GDM1 (cell line): ENCODE measurements at places on chromosomes 1 and 21.

- no peak for DNase-seq
These were observed 74.2 kb downstream of the ST3GAL3 start for GRCh38 chr1:43781574-43781973.

DNA sequence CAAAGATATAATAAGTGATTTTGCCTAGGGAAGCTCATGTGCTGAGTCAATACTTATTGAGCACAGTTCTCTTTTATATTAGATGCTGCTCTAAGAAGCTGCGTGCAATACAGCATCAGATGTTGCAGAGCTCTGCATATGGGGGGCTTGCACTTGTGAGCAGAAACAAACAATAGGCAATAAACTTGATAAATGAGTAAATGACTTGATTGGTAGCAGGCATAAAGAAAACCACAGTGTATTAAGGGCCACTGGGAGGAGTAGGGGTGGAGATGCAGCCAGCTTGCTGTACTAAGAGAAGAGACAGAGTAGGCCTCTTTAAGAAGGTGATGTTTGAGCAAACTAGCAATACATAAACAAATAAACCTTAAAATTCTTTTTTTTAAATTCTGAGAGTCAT is 598.5 kb upstream of the ADAMTS5 start:
- no peak for DNase-seq

DNA sequence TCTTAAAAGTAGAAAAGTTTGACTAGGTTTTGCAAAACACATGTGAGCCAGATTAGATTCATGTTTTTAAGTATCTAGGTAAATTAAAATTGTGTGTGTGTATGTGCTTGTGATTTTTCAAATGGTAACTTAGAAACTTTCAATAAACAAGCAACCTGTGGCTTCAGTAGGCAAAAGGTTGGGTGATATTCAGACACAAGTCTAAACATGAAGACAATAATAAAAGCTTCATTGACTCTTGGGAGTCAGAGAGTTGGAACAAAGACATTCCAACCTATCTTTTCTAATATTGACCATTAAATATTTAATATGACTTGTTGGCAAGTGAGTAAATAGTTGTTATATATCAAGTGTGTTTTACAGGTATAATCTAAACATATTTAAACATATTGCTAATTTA is 1049.6 kb upstream of the ADGRL4 start:
- DNase-seq: no peak

DNA sequence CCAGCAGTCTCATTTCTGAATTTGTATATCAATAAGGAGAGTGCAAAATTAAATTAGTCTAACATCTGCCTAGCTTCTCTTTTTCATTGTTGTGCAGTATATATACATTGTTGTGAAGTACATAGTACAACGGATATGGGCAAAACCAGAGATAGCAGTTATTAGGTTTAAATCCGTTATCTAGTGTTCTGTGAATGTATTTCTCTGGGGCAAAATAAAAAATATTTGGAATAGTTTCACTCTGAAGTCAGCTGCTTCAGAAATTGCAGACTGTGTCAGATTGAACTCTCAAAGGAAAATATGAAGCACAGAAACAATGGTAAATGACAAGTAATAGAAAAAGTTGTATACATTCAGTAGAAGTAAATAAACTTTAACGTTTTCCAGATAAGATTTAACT is 836.5 kb upstream of the CXADR start:
- DNase-seq: no peak

DNA sequence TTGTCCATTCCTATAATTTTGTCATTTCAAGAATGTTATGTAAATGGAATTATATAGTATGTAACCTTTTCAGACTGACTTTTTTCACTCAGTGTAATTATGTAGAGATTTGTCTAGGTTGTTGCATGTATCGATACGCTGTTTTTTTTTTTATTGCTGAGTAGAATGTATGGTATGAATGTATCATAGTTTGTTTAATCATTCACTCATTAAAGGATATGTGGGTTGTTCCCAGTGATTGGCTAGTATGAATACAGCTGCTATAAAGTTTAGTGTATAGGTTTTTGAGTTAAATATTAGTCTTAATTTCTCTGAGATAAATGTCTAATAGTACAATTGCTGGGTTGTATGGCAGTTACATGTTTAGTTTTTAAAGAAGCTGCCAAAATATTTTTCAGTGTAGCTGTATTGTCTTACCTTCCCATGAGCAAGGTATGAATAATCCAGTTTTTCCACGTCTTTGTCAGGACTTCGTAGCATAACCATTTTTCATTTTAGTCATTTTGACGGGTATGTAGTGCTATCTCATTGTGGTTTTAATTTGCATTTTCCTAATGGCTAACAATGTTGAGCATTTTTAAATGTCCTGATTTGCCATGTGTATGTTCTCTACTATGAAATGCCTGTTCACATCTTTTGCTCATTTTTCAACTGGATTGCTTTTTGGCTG is 22.4 kb downstream of the CASQ2 start:
- no peak for DNase-seq

GRCh38 chr1:209895709-209896108 is 42.3 kb upstream of the SYT14 start:
- no peak for DNase-seq

DNA sequence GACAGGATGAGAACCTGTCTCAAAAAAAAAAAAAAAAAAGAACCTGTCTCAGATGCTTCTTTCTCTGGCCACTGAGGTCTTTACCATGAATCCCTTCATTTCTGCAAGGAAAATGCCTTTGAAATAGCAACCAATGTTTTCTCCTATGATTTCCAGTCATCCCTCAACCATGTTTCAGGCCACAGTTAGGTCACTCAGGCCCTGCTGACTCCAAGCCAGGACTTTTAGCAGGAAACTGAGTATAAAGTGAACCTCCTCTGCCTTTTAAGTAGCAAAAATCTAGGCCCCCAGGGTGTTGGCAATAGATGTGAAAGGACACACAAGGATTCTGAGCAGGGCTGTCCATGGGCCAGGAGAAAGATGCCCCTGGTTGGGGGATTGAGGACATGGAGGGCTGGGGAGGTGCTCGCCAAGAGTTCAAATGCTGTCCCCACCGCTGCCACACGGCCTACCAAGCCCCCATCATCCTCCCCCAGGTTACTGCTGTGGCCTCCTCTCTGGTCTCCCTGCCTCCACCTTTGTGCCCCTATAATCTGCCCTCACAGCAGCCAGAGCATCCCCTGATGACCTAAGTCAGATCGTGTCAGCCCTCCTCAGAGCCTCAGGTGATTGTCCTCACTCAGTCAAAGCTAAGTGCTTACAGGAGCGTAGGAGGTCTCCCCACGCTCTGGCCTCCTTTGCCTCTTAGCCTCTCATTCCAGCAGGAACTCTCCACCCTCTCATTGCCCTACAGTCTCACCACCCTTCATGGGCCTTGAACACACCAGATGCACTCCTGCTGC is 54.6 kb downstream of the MATN1 start:
- DNase-seq: no peak

DNA sequence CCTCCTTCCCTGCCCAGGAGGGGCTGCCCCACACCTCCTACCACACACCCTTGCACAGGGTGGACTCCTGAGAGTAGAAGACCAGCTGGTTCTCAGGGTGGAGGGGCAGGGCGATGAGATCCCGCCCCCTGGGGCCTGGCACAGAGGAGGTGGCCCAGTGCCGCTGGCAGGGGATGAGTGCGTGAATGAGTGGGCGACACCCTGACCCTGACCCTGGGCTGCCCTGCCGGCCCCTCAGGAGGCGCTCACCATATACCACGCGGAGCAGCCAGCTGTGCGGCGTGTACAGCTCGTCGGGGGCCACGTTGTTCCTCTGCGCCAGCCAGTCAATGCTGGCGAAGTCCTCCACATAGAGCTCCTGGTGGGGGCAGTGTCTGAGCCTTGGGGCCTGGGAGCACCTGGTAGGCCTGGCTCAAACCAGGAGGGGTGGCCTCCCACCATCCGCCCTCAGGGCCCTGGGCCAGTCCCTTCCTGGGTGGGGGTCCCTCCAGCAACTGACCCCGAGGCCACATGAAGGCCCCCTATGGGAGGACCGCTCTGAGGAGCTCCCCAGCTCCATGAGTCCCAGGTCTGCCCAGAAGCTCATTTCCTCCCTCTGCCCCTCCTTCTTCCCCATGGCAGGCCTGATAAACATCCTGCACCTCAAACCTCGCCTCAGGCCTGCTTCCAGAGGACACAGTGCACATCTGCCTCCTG is 13.0 kb downstream of the LSS start:
- DNase-seq: no peak

GRCh38 chr21:37984416-37984815 is 68.2 kb upstream of the KCNJ6 start:
- no peak for DNase-seq

- DNase-seq: no peak
These were observed 234.7 kb downstream of the TOMM20 start for GRCh38 chr1:234893725-234894630.

GRCh38 chr1:114670083-114671010 is 498 bp upstream of the DENND2C start:
- DNase-seq: peak; percentile 63

GRCh38 chr1:45335855-45336324 is 4.1 kb upstream of the TOE1 start:
- no peak for DNase-seq

GRCh38 chr1:3530926-3531818 is 76.7 kb downstream of the ARHGEF16 start:
- peak; percentile 24 for DNase-seq

- DNase-seq: no peak
These were observed 319.4 kb downstream of the TGFB2 start for GRCh38 chr1:218664385-218665170.

DNA sequence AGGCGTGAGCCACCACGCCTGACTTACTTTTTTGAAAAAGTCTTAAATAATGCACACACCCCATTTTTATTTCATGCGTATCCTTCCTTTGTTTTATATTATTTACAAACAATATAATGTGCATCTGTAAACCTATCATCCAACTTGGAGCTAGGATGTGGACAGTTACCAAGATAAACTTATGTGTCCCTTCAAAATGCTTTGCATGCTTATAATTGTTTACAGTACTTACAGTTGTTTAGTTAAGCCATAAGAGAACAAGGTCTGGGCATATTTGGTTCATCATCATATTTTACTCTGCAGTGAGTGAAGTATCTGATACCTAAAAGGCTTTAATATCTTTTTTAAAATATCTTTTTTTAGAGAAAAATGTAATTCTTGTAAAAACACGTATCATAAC is 16.1 kb upstream of the HMGN1 start:
- no peak for DNase-seq

GRCh38 chr1:93822730-93823425 is 56.1 kb downstream of the DNTTIP2 start:
- no peak for DNase-seq

GRCh38 chr21:41906770-41907169 is 27.6 kb upstream of the PRDM15 start:
- DNase-seq: no peak

- peak; percentile 82 for DNase-seq
These were observed 30.5 kb upstream of the LRIG2 start for GRCh38 chr1:113042285-113043143.

- peak; percentile 67 for DNase-seq
These were observed at the start of gene ZNF496 for GRCh38 chr1:247331525-247332214. TSS of gene ZNF496 (minus strand) at chr1:247331867. CDS start at chr1:247329578, 2,289 bp downstream.

DNA sequence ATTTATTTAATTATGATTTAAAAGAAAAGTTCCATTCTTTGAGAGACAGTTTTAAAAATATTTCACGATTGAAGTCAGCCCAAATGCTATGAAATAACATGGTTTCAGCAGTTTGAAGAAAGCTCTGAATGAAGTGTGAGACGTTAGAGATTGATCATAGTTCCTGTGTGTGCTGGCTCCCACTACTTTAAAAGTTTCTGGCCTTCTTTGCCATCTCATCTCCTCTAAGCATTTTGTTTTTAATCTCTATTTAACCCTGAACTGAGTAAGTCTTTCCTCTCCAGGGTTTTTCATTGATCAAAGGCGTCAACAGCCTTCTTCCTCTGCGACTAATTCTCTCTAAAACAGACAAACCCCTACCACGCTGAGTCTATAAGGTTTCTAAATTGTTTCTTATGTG is 225.3 kb upstream of the B3GALT2 start:
- no peak for DNase-seq

GRCh38 chr1:224380003-224380402 is 23.3 kb downstream of the CNIH4 start:
- DNase-seq: peak; percentile 35

GRCh38 chr1:101190441-101190840 is 46.4 kb upstream of the S1PR1 start:
- no peak for DNase-seq

- DNase-seq: no peak
These were observed 51.7 kb upstream of the BCAR3 start for GRCh38 chr1:93733340-93733739.

DNA sequence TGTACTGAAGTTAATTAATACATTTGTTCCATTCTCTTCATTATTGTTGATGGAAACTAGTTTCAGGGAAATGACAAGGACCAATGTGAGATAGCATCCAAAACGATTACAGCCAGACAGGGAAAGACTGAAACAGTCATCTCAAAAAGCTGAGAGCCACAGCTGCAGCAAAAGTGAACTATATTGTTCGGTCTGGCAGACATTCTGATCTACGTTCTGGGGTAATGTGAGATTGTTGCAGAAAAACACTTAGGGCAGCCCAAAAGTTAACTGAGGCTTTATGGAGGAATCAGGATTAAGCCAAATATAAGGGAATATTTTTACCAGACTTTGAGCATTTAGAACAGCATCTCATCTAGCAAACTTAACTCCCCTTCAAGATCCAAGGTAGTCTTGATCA is 112.9 kb downstream of the LRRC40 start:
- DNase-seq: no peak

- DNase-seq: no peak
These were observed 19.6 kb downstream of the FH start for GRCh38 chr1:241499910-241500309.

- DNase-seq: no peak
These were observed 401.5 kb downstream of the DSCAM start for GRCh38 chr21:40445349-40445921.

DNA sequence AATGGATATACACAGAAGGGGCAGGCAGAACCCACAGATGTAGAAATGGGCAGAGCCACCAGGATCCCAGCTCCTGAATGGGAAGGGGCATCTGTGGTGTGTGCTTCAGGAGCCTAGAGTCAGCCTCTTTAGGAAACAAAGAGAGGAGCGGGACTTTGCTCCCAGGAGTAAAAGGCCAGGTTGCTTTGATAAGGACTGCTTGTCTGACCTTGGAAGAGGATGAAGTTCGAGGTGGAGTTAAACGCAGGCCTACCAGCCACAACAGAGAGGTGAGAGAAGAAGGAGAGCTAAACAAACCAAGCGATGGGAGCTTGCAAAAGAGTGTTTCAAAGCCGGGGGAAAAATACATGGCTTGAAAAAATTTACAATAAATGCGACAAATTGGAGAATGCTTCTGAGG is 49.9 kb upstream of the TMPRSS2 start:
- DNase-seq: no peak

GRCh38 chr1:112320058-112320457 is 76.0 kb upstream of the CTTNBP2NL start:
- no peak for DNase-seq

- DNase-seq: no peak
These were observed 56.9 kb downstream of the COL18A1 start for GRCh38 chr21:45461806-45462341.

DNA sequence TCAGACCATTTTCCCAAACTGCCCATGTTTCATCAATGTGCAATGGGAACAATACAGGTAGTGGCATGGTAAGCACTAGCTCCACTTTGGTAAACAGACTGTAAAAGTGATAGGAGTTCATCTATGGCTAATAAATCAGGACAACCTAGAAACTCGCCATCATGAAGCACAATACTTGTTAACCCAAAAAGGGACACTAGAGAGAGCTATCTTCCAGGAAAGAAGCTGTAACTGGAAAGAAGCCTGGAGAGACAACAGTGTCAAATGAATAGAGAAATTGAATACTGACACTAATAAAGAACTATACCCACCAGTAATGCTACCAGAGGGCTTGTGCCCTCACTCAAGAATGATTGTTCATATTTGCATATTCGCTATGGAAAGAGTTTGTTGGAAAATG is 164.7 kb upstream of the RGS18 start:
- DNase-seq: no peak

- DNase-seq: no peak
These were observed 177.1 kb downstream of the GABPA start for GRCh38 chr21:25911730-25912401.
